Activated CD4-positive, alpha-beta T cell treated with anti-CD3 and anti-CD28 coated beads, Interleukin-2, amount 10 ng/mL, durations not matched to agents 7 days and 5 days (primary cell): ENCODE measurements at places on chromosomes 1 and 21. TPM values are rescaled to one million over a fixed set of nuclear protein-coding genes. Genes with fewer than 3 reads are reported as not detected.

S100A2 gene
- total RNA-seq = 0.50 TPM

KIF14 gene
- 34.6 TPM for total RNA-seq

GRCh38 chr1:220368352-220369265, 96.4 kb upstream of the RAB3GAP2 start:
- DNase-seq = no peak

DNA sequence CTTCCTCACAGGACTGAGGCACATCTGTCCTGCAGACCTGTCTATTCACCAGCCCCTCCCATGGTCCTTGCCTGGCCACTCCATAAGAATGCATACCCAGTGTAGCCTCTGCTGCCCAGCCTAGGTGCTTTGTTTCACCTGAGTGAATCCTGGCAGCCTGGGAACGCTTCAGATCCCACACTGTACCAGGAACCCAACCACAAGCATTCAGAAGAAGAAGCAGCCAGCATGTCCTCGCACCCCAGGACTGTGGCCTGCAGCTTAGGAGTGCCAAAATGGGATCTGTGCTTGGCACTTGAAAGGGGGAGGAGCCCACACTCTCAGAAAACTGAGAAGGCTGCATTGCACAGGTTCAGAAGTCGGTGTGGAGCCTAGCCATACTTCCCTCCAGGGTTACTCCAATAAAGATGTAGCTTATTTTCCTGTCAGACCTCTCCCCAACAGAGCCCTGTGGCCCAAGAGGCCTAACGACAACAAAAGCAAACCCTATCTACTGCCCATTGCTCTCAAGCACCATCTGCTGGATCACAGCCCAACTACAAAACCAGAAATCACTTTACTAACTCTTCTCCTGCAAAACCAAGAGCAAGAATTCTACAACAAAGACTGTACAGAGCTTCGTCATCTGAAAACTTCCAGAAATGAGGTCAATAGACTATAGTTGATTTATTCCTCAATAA, 923.1 kb upstream of the NEGR1 start:
- no peak for DNase-seq

DNA sequence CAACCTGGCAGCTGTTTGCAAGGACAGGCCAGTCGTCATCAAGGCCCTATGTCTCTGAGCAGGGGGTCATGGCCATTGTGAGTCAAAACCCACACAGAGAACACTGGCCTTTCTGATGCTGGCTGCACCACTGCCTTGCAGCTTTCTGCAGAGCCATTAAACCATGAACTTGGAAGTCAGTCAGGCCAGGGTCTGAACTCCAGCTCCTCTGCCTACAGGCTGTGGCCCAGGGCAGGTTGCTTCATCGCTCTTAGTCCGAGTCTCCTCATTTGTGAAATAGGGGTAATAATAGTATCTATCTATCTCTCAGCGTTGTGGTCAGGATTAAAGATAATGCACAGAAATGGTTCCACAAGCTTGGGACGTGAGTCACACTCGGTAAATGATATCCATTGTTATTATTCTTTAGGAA, 35.8 kb upstream of the HIVEP3 start:
- no peak for DNase-seq

DNA sequence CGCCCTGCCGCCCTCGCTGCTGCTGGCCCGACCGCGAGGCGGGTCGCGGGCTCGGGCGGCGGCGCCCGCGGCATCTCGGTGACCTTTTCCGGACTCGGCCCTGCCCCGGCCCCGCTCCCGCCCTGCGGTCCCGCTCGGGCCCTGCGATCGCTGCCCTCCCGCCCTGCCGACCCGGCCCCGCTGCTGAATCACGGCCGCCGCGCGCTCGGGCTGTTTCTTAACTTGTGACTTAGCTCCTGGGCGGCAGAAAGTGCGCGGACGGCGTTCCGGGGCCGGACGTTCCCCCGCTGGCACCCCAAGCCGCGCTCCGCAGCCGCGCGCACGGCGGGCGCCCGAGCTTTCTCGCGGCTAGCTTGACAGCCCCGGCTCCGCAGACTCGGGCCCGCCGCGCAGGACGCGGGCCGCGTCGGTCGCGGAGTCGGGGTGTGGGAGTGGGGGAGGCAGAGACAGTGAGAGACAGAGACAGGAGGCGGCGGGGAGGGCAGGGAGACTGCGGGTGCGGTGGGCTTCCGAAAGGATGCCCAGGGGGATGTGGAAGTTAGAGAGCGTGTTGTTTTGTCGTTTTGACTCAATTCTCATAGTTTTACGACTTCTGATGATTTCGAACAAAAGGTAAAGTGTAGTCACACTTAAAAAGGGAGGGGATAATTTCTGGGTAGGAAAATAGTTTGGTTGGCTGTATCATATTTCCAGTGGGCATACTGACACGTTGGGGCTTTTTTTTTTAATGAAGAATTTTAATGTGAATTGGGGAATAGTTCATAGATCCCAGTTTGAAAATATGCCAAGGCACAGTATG, 49.8 kb downstream of the PRDM2 start:
- peak; percentile 49 for DNase-seq

TFF2 gene
- total RNA-seq = not detected

- DNase-seq = no peak
These were observed 73.5 kb downstream of the TENT5C start for GRCh38 chr1:117679299-117679698.

DNA sequence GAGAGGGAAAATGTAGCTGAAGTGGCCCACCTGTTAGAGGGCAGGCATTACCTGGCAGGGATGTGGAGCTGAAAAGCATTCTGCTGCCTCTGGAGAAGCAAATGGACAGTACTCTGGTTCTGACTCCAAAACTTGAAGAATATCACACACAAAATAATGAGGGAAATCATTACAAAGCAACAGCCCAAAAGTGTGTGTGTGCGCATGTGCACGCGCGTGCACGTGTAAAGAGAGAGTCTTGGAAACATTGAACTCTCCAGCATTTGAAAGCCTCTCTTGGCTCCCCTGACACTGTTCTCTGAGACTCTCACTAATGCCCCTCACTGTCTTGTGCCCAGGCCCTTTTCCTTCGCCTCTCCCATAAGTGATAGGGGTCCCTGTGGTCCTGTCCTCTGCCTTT, 2.3 kb upstream of the VTCN1 start:
- no peak for DNase-seq

- DNase-seq = no peak
These were observed 45.5 kb downstream of the TRABD2B start for GRCh38 chr1:47951545-47952235.

RPE65 gene
- total RNA-seq = not detected

DNA sequence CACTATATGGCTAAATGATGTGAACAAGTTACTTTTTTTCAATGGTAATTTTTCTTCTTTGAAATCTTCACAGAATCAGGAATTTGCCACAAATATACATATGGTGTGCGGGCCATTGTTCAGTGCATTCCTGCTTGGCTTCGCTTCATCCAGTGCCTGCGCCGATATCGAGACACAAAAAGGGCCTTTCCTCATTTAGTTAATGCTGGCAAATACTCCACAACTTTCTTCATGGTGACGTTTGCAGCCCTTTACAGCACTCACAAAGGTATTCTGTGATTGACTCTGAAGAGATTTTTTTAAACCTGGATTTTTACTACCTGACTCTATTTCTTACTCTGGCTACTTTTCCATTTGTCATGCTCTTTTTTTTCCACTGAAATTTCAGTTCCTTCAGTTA, 76.2 kb upstream of the KIAA1614 start:
- DNase-seq = no peak

GRCh38 chr1:209756615-209757445, 977 bp downstream of the TRAF3IP3 start:
- DNase-seq = peak; percentile 57

DNA sequence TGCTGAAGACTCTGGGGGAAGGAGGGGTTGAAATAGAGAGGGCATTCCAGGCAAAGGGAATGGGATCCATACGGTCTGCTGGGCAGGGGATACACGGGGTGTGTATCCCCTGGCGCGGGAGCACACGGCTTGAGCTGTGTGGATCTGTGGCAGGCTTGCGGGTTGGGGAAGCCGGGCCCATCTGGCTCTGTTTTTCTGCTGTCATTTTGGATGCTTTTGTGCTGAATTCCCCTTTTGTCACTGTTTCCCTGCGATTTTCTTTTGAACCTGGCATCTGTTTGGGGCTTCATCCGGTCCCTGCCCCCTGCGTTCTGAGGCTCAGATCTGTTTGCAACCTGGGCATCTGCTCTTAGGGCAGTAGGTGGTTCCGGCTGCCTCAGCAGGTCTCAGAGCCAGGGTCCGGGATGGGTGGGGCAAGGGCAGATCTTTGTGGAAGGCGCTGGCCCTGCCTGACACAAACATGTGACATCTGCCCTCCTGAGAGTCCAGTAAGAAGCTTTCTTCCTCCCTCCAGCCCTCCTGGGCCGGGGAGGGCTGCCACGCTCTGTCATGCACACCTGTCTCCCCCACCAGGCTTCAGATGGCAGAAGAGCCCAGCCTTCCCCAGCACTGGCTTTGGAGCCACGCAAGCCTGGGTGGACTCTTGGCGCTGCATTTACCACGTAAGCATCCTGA, 84.0 kb downstream of the IGSF21 start:
- DNase-seq = no peak

PDZK1IP1 gene
- total RNA-seq = not detected

GRCh38 chr21:44594406-44594916, 2.2 kb upstream of the KRTAP10-6 start:
- no peak for DNase-seq

GRCh38 chr1:95752515-95753381, 518.7 kb downstream of the RWDD3 start:
- no peak for DNase-seq

- DNase-seq = no peak
These were observed 29.9 kb upstream of the CAMSAP2 start for GRCh38 chr1:200708769-200709168.

SPATA6 gene
- 0.92 TPM for total RNA-seq

DISC1 gene
- 17.0 TPM for total RNA-seq

DNA sequence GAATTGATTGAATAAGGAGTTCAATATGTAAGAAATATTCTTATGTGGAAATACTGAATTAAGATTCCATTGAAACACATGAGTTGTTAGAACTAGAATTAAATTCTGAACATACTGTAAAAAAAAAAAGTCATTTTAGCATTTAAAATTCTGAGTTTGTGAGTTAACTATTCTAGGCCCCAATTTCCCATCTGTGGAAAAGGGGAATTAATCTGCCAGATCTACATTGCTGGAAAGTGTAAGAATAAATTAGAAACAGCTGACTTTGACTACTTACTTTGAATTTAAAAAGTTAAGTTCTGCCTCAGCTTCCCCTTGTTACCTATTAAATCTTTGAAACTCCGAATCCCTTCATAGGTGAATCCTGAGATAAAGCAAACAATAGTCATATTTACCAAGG, 103.0 kb downstream of the SNX7 start:
- DNase-seq = no peak

TACSTD2 gene
- not detected for total RNA-seq

- no peak for DNase-seq
These were observed 231.5 kb downstream of the KCNT2 start for GRCh38 chr1:196376630-196377328.

NPHP4 gene
- total RNA-seq = 16.1 TPM
